ENCODE measurements at places on chromosomes 16 and 17.
A peak's percentile ranks its signal among the peaks of the same experiment; 100 is the strongest.

DNA sequence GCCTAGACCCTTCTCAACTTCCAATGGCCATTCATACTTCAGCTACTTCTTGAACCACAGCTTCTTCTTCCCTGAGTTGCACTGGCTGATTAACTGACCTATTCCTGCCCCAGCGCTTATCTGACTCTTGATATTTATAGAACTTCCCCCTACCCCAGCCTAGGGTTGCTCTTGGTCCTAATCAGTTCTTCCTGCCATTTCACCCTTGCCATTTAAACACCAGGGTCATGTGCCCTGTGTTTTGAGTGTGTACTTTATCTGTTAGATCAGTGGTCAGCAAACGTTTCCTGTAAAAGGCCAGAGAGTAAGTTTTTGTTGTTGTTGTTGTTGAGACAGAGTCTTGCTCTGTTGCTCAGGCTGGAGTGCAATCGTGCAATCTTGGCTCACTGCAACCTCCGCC lies 82.4 kb upstream of the COX10 start:
- no peak for DNase-seq

DNA sequence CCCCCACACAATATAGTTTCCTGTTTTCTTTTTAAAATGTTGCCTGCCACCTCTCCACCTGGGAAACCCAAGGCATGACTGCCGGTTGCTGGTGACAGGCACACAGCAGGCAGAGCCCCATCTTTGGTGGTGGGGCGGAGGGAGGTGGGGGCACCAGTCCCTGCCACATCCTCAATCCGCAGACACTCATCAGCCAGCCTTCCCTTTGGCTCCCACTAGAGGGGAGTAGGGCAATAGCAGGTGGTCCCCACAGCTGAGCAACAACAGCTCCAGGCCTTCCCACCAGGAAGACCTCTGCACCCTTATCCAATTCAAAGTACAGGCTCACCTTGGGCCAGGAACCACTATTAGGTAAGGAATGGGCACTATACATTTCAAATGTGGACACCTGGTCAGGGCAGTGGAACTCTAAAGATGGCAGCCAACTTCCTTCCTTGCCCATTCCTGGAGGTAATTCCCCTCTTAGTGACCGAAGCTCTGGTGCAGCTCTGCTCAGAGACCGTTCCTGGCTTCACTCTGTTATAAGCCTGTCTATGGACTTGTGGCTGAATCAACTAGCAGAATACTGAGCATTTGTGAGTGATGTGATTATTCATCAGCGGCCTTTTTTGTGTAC lies 13.9 kb downstream of the RECQL5 start:
- peak; percentile 8 for DNase-seq

GRCh38 chr17:50482516-50482915 lies 3.9 kb downstream of the RSAD1 start:
- DNase-seq: peak; percentile 80

GRCh38 chr16:15970202-15970601 lies 20.8 kb downstream of the ABCC1 start:
- no peak for DNase-seq

DNA sequence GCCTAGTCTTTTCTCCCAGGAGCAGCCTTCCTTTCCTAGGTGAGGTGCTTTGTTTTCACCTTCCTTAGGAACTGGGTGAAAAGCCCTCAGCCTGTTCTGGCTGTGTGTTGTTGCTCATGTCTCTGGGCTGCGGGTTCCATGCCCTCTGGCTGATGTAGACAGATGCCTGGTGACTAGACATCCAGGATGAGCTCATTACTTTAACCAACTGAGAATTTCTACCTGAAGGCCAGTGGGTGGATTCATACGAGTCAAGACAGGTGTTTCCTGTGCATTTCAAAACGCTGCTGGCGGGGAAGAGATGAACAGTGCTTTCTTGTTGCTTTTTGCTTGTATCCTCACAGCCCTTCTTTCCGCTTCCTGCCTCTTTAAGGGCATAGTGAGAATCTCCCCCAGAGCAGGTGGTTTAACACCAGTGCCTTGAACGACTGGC lies 22.3 kb downstream of the SAP30BP start:
- DNase-seq: peak; percentile 22

- DNase-seq: no peak
Measured at GRCh38 chr16:7517496-7517895, 184.9 kb downstream of the RBFOX1 start.

GRCh38 chr16:27921134-27921533 lies 142.4 kb downstream of the GSG1L start:
- DNase-seq: no peak

GRCh38 chr17:46117117-46117516 lies 76.1 kb downstream of the KANSL1 start:
- DNase-seq: no peak

GRCh38 chr16:69188236-69188549 lies 1.2 kb downstream of the SNTB2 start:
- DNase-seq: peak; percentile 10

- no peak for DNase-seq
Measured at GRCh38 chr16:28967156-28967555, 7.4 kb upstream of the SPNS1 start.

DNA sequence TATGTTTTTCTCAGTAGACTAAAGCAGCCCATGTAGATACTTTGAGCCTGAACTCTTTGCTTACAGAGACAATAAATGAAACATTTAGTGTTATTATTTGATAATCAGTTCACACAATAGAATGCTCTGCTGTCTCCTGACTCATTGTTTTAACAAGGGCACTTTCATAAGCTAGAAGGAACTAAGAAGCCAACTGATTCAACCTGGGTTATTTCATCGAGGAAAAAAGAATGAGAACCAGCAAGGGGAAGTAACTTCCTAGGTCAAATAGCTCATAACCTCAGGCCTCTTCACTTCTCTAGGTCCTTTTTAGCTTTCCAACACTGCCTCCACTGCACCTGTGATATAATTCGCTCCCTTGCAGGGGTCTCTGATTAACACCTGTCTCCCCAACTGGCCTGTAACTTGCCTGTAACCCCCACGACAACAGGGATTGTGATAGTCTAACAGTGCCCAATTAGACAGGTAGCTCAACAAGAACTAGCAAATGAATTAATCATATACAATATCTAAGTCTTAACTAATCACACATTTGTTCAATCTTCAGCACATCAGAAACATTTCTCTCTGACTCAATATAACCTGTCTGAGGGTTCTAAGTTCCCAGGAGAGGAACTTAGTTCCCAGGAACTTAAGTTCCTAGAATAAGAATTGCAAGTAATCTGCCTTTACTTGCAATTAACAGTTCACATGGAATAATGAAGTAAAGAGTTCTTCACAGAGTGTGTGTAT lies 34.8 kb downstream of the RFFL start:
- DNase-seq: no peak

GRCh38 chr17:39765175-39765574 lies 27.4 kb downstream of the GRB7 start:
- no peak for DNase-seq

- DNase-seq: no peak
Measured at GRCh38 chr17:1588821-1589585, 26.4 kb upstream of the PITPNA start.

DNA sequence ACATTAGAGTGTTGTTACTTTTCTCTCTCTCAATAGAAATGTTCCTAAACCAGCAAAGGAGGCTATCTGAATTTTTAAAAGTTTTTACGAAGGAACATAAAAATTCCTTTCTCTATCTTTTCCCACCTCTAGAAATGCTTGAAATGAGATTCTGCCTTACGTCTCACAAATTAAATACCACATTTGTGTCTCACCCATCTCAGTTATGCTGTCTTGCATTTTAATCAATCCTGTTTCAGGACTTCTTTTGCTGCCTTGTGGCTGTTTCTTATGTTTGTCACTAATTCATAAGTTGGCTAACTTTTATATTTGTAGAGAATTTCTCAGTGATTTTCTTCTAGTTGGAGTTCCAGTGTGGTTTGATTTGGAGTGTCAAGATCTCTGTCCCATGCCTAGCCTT lies 3.5 kb downstream of the OMG start:
- DNase-seq: no peak

Data from stimulated activated CD4-positive, alpha-beta T cell treated with anti-CD3 and anti-CD28 coated beads, Interleukin-4, amount 100 ng/mL, for 24 hours (primary cell).